ENCODE measurements at places on chromosomes 4 and X.

DNA sequence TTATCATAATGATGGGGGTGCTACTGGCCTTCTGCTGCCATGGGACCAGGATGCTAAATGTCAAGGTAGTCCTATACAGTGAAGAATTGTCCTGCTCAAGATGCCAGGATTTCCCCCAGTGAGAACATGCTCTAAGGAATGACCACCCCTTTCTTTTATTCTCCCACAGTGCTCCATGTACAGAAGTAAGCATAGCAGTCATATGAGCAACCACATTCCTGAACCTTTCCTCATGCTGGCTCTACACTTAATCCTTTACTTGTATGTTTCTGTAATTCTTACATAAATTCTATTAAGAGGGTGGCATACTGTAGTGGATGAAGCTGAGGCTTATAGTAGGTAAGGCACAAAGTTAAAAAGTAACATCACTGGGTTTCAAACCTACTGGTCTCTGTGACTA, 20.2 kb downstream of the CYP2U1 start:
- no peak for DNase-seq

DNA sequence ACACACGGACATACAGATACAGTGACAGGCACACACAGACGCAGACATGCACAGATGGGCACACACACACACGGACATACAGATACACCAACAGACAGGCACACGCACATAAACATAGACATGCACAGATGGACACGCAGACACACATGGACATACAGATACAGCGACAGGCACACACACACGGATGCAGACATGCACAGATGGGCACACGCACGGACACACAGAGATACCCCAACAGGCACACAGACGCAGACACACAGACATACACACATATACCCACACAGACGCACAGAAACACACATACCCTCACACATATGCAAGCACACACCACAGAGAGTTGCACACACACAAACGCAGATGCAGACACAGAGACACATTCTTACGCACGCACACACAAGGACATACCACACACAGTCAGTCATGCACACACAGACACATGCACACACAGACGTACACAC, 24.4 kb upstream of the SLC25A6 start:
- no peak for DNase-seq

GRCh38 chrX:107565015-107565414, 63.3 kb upstream of the PRPS1 start:
- DNase-seq = no peak

- no peak for DNase-seq
Observed at GRCh38 chr4:87574996-87575395, 33.3 kb upstream of the DSPP start.

DNA sequence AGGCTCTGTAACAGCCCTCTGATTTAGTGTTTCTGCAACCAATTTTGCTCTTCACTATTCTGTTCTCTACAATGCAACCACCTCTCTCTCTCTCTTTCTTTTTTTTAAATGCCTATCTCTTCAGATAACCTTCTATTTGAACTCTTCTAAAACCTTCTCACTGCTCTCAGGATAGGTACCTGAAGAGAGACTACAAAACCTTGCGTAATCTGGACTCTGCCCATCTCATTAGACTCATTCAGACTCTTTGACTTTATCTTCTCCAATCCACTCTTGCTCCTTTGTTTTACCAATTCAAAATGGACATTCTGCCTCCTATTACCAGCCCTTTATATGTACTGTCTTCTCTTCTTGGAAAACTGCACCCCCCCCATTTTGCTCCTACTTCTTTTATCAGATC, 291.6 kb downstream of the CAMK2D start:
- no peak for DNase-seq

- DNase-seq = no peak
Observed at GRCh38 chr4:85132570-85132969, 166.1 kb upstream of the WDFY3 start.

DNA sequence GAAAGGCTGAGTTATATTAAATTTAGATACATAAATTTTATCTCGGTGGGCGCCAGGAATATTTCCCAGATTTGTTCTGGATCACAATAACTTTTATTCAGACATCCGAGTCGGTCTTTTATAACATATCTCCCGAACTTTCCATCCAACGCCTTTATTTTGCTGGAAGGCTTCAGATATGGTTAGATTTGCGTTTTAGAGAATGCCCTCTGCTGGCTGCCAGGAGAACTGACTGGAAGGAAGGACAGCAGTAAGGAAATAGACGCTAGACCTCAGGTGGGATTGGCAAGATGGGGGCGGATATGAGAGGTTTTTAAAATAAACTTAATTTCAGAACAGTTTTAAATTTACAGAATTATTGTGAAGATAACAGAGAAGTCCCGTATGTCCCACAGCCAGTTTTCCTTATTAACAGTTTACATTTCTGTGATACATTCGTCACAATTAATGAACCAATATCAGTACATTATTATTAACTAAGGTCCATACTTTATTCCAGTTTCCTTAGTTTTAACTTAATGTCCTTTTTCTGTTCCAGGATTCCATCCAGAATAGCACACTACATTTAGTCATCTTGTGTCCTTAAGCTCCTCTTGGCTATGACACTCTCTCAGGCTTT, 4.6 kb upstream of the KANTR start:
- DNase-seq = no peak

DNA sequence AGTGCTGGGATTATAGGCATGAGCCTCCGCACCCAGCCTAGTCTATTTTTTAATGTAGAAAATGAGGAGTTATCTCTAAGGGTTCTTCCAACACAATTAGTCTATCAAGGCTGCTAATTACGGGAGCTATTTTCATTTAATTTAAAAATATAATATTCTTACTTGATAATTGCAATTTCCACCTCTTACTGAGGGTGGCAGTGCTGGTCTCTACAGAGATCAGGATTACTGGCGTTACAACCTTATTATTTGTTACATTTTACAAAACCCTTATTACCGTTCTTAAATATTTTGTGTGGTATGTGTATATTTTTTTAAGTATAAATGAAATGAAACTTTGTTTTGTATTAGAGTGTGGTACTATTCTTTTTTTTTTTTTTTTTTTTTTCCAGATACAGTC, 17.6 kb upstream of the GK start:
- DNase-seq = no peak

DNA sequence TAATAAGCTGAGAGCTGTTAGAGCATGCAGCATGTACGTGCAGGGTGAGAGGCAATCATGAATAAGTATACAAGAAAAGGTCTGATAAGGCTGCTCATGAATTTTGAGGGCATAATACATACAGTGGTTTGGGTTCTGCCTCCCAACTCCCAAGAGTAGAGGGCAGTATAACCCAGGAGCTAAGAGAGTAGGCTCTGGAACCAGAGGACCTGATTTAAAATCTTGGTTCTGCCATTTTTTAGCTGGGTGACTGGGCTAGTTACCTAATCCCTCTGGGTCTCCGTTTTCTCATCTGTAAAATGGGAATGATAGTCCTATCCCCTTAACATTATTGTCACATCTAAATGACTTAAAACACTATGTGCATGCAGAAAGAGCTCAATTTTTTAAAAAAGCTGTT, 85.3 kb downstream of the LNX1 start:
- no peak for DNase-seq

GRCh38 chr4:89434364-89434988, 126.9 kb upstream of the GPRIN3 start:
- no peak for DNase-seq
